ENCODE measurements at places on chromosomes 4 and X. TPM values are rescaled to one million over a fixed set of nuclear protein-coding genes. Genes with fewer than 3 reads are reported as not detected.

Gene NAP1L3
- total RNA-seq = 0.57 TPM

Gene PGAM4
- 0.79 TPM for total RNA-seq

DNA sequence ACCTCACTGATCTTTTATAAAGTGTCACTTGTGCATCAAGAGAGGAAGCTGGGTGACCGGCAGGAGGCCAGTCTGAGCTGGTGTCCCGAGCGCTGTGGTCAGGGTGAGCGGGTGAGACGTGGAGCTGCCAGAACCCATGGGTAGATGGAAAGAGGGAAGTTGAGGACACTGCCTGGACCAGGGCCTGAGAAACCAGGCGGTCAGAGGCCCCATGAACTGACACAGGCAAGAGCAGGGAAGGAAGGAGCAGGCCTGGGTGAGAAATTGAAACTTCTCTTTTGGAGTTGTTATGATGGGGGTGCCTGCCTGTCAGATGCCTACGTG, 192.6 kb downstream of the AFAP1 start:
- H3K27ac ChIP-seq = no peak overlapping the region
- DNase-seq = no peak
- no peaks in the 10 kb centered on the region for H3K36me3 ChIP-seq
- H3K27me3 ChIP-seq = no peaks in the 10 kb centered on the region

GRCh38 chrX:13933352-13933751, 96.3 kb downstream of the GEMIN8 start:
- no peak for DNase-seq
- peaks cover 23% of the 10 kb centered on the region for H3K27me3 ChIP-seq
- no peak overlapping the region for H3K27ac ChIP-seq
- H3K4me3 ChIP-seq = no peak overlapping the region
- no peaks in the 10 kb centered on the region for H3K36me3 ChIP-seq
- H3K4me1 ChIP-seq = no peaks in the 10 kb centered on the region

GRCh38 chr4:82630079-82630478, 68.3 kb upstream of the TMEM150C start:
- H3K36me3 ChIP-seq = no peaks in the 10 kb centered on the region
- no peak overlapping the region for H3K27ac ChIP-seq
- no peaks in the 10 kb centered on the region for H3K4me1 ChIP-seq
- DNase-seq = no peak
- no peak overlapping the region for H3K4me3 ChIP-seq

Gene ZNF41
- total RNA-seq = 10.0 TPM

- H3K4me1 ChIP-seq = no peaks in the 10 kb centered on the region
- no peak for DNase-seq
- no peaks in the 10 kb centered on the region for H3K27me3 ChIP-seq
- no peak overlapping the region for H3K4me3 ChIP-seq
- no peak overlapping the region for H3K27ac ChIP-seq
- H3K36me3 ChIP-seq = peaks cover 5% of the 10 kb centered on the region
Measured at GRCh38 chr4:150682126-150682525, 100.2 kb downstream of the MAB21L2 start.
